Hematopoietic multipotent progenitor cell treated with erythropoietin and hydrocortisone succinate and interleukin-3 and kit ligand, for 8 days (in vitro differentiated cells): ENCODE measurements at places on chromosomes 7 and 10.
A peak's percentile ranks its signal among the peaks of the same experiment; 100 is the strongest.

- DNase-seq: no peak
Measured at GRCh38 chr10:123427165-123427786, 238.9 kb upstream of the GPR26 start.

DNA sequence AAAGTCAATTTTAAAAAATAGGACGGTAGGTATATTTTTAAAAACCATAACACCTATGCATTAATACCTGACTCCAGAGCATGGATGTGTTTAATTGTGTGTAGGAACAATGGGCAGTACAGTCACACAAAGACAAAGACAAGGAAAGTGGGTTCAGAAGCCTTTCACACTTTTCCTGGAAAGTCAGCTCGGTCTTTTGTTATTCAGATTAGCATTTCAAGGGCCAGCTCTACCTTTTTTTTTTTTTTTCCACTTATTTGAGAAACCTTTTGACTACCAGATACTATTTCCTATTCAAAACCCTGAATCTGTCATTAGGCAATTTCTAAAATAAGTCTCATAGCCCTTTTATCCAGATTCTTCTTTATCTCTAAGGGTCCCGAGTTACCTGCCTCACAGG, 401.9 kb downstream of the PARD3 start:
- no peak for DNase-seq

DNA sequence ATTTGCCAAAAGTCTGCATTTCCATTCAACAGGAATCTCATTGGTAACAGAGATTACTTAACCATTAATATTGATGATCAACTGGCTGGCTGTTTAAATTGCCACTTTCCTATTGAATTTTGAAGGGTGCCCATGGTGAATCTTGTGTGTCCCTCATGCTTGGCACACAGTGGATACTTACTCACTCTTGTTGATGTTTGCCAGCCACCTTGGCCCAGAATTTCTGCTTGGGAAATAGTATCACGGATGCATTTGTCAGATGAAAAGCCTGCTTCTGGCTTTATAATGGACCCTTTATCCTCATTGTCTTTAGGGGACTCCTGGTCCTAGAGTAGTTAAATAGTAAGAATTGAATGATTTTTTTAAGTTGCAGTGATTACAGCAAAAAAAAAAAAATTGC, 52.0 kb downstream of the MMRN2 start:
- no peak for DNase-seq

DNA sequence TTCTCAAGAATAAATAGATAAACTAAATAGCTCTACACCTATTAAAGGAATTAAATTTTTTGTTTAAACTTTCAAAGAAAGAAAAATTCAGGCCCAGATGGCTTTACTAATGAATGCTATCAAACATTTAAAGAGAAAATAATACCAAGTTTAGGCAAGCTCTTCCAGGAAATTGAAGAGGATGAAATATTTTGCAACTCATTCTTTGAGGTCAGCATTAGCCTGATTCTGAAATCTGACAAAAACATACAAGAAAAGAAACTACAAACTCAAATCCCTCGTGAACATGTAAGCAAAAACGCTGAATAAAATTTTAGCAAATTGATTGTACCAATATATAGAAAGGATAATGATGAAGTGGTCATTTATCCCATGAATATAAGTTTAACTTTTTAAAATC, 93.4 kb downstream of the RTKN2 start:
- DNase-seq: no peak

DNA sequence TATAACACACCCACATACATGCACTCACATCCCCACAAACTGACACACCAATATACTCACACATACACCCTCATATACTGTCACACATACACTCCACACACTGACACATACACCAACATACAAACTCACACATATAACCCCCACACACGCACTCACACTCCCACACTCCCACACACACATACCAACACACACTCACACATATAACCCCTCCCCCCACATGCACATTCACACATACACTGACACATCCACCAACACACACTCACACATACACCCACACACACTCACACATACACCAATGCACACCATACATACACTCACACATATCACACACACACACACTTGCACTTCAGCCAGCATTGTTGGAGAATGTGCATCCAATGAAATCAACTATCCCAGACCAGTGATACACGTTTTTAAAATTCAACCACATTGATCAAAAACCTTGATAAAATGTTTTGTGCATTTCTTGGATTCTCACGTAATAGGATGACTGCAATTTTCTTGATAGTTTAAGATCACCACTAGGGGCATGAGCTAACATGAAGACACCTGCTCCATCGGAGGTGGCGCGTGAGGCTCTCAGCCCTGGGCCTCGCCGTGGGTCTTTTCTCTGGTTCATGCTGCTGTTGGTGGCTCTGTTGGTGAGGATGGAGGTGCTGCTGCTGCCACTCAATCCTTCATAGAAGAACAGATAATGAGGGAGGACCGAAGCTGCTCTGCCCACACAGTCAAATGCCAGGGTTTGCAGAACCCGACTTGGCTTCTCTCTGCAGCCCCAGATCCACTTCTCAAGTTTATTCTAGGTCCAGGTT, 32.1 kb upstream of the CHST15 start:
- DNase-seq: peak; percentile 8

- no peak for DNase-seq
Measured at GRCh38 chr10:70494966-70495365, 16.4 kb downstream of the PALD1 start.

- DNase-seq: no peak
Measured at GRCh38 chr7:438361-438760, 81.3 kb downstream of the PDGFA start.

DNA sequence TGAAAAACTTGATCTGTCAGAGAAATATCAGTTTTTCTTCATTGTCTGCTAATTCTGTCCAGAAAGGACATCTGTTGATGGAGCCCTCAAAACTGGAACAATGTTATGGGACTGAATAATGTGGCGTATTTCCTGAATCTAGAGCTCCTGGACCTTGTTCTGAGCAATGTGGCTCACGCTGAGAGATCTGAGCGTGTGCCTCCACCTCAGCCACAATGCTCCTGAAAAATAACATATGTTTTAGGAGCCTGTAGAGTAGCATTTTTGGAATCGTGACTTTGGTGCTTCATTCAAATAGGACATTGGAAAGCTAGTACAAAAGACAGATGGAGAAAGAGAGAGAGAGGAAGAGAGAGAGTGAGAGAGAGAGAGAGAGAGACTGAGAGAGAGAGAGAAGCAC, 110.3 kb downstream of the BMPER start:
- no peak for DNase-seq

GRCh38 chr10:128573986-128574385, 447.8 kb upstream of the MKI67 start:
- DNase-seq: no peak

GRCh38 chr7:155893664-155894063, 81.4 kb upstream of the SHH start:
- no peak for DNase-seq

DNA sequence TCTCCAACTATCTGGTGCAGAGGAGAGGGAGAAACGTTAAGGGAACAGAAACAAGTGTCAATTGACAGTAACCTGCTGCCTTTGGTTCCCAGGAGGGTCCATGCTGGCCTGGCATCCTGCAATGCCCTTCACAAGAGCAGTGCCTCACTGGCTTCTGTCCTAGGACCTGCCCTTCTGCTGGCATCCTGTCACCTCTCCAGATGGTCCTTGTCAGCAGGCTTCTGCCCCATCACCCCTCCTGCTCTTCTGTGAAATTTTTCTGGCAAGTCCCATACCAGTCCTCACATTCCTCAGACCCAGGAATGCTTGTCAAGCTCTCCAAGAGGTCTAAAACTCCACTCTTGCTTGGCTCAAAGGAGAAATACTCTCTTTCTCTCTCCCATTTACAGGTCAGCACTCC, 34.2 kb downstream of the C10orf67 start:
- DNase-seq: no peak
